Stimulated activated CD4-positive, alpha-beta T cell treated with anti-CD3 and anti-CD28 coated beads, Interleukin-1b, Interleukin-23, amount 100 ng/mL, for 48 hours (primary cell): ENCODE measurements at places on chromosomes 2 and 18.
A peak's percentile ranks its signal among the peaks of the same experiment; 100 is the strongest.

DNA sequence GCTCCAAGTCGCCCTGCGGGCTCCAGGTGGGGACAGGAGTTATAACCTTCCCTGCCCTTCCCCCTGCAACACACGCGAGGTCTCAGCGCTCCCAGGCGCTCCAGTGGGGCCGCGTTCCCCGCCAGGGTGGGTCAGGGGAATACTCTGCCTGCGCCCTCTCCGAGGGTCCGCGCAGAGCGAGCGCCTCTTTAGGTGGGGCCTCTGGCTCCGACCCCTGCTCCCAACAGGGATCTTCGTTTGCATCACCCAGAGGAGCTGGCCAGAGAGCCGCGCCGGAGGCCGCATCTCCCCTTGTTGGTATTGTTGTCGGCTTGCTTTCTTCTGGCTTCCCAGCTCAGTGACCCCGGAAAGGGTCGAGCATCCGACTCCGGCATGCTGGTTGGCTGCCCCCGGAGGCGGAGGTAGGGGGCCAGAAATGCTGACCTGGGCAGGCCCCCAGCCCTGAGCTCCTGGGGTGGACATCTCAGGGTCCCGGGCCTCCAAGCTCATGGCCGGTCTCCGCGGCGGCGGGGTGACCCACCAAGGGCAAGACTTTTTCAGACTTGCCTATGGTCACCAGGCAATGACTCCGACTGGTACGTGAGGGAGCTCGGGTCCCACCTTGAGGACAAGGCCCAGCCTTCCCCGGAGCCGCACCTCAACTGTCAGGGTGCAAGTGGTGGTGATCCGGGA lies 11.2 kb upstream of the EN1 start:
- no peak for DNase-seq

- DNase-seq: no peak
Measured at GRCh38 chr2:16006537-16007166, 66.3 kb downstream of the MYCN start.

DNA sequence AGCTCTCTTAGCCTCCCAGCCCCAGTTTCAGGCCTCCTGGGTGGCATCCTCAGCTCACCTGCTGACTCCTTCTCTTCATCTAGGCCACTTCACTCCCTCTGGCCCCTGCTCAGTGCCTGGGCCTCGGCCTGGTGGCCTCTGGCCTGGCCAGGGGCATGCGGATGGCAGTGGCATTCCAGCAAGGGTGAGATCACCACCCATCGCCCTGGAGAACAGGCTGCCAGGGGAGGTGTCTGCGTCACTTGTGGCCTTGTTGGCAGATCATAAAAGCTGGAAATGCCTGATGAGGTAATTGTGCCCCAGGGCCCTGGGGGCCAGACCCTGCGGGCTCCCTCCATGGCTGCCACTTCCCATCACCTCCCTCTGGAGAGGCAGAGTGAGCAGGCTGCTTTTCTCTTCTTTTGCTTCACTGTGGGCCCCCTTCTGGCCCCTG lies 72.5 kb upstream of the SMAD2 start:
- no peak for DNase-seq

DNA sequence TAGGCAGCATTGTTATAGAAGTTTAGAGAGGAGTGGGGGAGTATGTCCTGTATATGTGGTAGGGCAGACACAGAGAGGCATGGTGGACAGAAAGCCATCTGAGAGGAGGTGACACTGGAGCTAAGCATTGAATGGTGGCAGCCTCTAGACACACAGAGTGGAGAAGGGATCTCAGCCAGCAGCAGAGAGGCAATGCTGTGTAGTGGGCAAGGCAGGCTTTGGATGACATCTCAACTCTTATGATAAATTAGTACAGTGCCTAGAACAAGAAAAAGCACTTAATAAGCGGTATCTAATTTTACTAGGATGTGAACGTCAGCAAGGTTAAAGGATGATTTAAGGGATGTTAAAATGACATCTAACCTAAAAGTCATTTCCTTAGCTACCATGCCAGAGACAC lies 22.5 kb upstream of the CERS6 start:
- DNase-seq: no peak

DNA sequence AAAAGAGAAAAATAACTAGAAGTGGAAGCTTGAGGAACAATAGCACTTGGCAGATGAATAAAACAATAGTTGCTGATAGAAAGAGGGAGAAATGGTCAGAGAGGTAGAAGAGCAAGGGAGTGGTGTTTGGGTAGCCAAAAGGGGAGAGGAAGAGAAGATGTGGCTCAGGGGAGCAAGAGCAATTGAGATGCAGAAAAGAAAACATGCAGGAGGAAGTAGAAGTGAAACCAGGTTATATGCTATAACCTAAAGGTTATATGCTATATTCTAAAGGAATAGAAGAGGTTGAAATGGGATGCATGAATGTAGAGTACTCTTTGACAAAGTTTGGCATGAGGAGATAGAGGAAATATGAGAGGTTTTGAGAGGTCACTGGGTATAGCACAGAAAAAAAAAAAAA lies 759.5 kb downstream of the SATB2 start:
- DNase-seq: no peak

GRCh38 chr2:216624251-216624650 lies 9.0 kb upstream of the IGFBP2 start:
- no peak for DNase-seq

GRCh38 chr2:48183991-48184390 lies 277.7 kb upstream of the FBXO11 start:
- no peak for DNase-seq

DNA sequence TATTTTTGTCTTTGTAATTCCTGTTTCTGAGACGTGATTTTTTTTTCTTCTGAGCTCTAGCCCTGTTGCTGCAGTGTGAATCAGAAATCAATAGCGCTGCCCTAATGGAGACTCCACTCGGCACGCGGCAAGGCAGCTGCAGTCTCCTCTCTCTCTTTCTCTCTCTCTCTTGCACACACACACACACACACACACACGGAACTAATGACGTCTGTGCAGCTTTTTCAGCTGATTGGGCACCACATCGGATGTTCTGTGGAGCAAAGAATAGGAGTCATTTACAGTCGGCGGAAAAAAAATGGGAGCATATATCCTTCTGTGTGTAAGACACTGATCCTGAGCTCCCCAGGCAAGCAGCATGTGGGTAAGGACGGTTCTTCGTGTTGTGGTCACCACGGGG lies 2.0 kb upstream of the MYT1L start:
- no peak for DNase-seq

- no peak for DNase-seq
Measured at GRCh38 chr2:109171444-109172334, 42.7 kb downstream of the SH3RF3 start.

GRCh38 chr2:226423498-226423960 lies 376.1 kb downstream of the IRS1 start:
- peak; percentile 56 for DNase-seq

DNA sequence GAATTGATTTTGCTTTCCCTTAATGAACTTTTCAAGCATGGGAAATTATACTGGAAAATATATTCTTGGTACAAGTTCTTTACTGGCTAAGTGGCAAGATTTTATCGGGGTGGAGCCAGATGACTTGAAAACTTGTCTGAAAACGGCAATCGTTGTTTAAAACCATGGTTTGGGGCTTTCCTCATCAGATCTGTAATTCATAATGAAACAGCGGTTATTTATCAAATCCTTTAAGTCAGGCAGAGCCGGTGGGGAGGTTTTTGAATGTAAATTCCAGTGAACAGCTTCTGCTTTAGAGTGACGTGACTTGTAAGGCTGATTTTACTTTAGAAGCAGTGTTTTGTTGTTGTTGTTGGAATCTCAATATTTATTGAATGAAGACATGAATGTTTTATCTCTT lies 2.6 kb downstream of the SEC11C start:
- peak; percentile 34 for DNase-seq

DNA sequence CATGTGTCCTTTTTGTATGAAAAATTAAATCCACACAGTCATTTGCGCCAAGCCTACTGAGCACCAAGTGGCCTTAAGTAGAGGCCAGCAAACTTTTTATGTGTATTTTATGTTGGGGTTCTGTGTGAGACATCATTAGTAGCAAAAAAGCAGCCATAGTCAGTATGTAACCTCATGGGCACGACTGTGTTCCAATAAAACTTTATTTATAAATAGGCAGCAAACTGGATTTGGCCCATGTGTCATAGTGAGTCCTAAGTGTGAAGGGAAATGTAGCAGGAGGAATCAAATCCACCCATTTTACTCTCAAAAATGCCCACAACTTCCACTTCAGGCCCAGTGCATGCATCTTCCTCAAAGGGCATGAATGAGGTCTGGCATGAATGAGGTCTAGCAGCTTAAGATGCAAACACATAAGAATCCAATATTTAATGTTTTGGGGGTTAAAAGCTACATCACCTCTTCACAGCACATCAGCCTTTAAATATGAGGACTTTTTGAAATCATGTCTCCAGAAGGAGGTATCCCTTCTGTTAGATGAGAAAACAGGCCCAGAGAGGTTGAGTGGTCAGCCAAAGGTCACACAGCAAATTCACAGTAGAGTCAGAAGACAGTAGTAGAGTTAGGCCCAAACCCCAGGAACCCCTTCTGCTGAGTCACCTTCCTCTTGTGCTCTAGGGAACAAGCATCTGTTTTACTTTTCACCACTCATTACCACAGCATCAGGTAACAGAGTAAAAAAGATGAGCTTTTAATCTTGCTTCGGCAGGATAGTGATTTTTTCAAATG lies 45.6 kb downstream of the MREG start:
- peak; percentile 5 for DNase-seq

- no peak for DNase-seq
Measured at GRCh38 chr2:109244750-109245382, 115.9 kb downstream of the SH3RF3 start.

GRCh38 chr2:235330775-235331451 lies 162.9 kb upstream of the AGAP1 start:
- DNase-seq: no peak

- DNase-seq: no peak
Measured at GRCh38 chr2:171941316-171941699, 19.0 kb downstream of the HAT1 start.

GRCh38 chr2:7324706-7325105 lies 407.5 kb downstream of the RNF144A start:
- no peak for DNase-seq

DNA sequence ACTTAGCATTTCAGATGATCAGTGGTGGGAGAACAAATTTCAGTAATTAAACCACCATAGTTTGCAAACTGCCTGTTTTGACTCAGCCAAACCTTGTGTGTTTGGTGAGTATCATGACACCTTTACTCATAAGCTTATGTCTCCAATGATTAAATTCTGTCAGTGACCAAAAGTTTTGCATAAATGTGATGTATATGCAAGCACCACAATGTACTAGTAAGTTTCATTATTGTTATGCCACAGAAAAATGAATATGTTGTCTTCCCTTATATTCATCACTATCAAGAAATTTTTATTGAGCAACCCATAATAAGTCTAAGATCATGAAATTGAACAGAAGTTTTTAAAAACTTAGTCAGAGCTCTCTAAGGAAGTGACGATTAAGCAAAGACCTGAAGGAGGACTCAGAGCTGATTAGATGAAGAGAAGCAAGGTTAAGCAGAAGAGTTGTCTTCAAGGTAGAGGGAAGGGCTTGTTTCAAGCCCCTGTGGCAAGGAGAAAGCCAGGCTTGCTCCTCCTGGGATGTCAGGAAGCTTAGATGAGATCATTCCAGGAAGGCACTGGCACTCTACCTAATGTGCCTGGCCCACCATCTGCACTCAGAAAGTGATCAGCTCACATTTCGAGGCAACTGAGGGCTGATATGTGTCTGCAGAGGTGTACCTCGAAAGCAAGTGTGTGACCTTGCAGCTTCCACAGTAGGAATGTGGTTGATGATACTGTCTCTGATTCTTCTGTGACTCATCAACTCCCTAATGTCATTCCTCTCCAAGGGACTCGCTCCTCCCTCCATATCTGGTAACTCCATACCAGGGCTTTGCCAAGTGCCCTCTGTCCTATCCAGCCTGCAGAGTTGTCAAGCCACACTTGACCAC lies 54.7 kb downstream of the KCTD18 start:
- DNase-seq: peak; percentile 26

- DNase-seq: no peak
Measured at GRCh38 chr2:172038604-172039003, 38.9 kb downstream of the METAP1D start.
